ENCODE measurements at places on chromosomes 3 and 15.

GRCh38 chr3:134357261-134357913, 16.9 kb downstream of the AMOTL2 start:
- no peak for DNase-seq

DNA sequence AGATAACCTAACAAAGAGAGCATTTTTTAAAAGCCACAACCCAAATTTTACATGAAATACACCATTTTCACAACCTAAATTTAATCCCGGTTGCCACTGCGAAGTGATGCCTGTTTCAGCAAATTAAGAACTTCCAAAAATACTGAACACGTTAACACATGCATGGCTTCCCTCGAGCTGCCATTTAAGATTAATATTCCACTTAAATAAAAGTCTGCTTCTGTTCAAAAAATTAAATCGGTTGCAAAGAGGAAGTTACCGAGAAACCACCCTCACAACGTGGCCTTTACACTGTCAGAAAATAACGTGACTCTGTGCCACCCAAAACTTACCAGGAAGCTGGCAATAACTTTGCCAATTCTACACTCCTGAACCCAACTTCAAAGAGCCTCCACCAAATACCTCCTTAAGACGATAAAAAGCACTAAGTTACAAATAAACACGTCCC, 1.2 kb downstream of the TBL1XR1 start:
- DNase-seq: peak; percentile 29

DNA sequence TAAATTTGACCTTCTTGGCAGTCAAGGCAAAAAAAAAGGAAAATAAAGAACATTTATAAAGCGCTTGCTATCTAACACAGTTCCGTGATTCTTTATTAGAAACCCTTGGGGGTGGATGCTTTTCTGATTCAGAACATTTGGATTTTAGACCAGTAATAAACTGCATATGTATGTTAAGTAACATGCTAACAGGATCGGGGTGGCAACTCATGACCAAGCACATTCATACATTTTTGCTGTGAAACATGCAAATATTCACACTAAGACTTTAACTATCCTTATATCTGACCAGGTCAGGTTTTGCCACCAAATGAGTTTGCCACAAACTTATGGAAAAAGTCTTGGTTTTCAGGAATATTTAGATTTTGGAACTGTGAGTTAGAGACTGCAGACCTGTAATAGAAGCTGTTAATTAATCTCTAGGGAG, 30.4 kb upstream of the KLF13 start:
- no peak for DNase-seq

DNA sequence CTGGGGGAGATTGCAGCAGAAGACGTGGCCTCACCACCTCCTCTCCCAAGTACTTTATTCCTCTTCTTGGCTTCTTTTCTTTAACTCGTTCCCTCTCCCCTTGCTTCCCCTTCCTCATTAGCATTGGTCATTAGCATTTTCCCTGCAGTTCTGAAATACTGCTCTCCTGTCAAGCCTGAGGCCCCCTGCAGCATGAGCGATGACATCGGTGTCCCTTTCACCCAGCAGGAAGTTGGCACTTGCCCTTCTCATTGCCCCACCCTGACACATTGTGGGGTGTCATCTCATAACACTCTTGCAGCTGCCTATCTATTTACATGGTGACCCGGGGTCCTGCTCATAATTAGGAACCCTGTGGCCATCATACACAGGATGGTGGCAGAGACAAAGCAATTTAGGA, 167.1 kb downstream of the ARRDC4 start:
- no peak for DNase-seq

DNA sequence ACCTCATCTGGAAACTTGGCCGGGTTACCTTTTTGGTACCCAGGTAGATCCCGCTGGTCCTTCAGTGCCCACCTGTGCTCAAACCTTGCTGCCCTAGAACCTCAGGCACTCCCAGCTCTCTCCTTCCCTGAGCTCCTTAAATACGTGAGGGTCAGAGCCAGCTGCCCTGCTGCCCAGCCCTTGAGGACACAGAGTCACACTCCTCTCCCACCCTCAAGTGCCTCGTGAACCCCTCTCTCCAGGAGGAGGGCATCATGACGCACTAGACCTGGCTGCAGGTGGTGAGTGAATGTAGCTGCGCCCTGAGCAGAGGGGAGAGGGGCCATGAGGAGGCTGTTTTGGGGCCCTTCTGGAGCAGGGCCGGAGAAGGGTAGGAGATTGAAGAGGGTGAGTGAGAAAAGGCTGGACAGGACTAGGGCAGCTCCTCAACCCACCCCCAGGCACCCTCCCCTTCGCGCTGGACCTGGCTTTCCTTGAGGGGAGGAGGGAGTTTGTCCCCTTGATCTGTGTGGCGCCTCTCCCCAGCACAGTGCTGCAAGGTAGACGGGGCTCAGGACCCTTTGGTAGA, 941 bp downstream of the SLC12A8 start:
- DNase-seq: peak; percentile 8

GRCh38 chr3:76724075-76724474, 315.8 kb upstream of the ROBO2 start:
- no peak for DNase-seq

DNA sequence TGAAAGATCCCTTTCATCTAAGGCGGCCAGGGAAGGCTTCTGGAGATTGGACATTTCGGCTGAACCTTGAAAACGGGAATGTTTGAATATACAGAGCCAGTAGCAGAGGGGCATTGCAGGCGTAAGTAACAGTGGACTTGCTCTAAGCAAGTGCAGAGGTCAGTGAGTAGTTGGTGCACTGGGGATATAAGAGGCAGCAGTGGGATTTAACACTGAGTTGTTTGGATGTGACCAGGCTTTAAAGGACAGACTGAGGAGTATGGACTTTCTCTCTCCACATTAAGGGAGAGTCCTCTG, 1.3 kb downstream of the ARNT2 start:
- no peak for DNase-seq

GRCh38 chr3:171741377-171741776, 68.9 kb downstream of the PLD1 start:
- no peak for DNase-seq

DNA sequence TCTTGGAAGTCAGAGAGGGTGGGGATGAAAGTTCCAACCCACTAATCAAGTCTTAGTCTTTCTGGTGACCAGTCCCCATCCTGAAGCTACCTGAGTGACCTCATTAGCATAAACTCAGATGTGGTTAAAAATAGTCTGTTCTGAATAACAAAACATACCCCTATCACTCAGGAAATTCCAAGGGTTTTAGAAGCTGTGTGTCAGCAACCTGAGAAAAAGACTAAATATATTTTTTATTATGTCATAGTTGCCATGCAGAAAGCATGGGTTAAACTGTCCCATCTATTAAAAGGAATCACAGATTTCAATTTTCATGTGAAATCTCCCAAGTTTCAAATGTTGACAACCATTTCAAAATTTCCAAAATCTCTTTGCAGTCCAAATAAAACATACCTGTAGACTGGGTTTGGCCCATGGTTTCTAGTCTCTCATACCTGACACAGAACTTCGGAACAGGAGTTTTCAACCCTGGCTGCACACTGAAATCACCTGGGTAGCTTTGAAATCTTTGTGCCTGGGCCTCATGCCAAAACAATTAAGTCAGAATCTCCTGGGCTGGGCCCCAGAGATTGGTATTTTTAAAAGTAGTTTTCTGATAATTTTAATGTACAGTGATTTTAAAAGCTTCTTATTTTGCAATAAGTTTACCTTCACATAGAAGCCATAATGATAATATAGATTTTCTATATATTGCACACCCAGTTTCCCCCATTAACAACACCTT, 476.3 kb downstream of the RBMS3 start:
- DNase-seq: peak; percentile 80

DNA sequence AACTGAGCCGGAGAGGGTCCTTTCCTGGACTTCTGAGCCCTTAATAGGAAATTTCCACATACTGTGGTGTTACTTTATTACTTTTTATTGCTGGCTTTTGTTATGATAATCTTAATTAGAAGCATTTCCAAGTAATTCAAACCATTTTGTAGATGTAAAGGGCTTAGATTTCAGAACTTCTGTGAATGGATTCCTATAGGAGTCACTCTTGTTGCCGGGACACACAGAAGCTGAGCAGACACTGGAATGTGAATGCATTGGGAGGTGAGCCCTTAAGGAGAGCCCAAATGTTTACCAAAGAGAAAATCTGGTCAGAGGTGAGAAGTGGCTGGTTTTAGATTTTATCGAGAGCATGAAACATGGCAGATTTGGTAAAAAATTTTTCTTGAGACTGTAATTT, 87.4 kb downstream of the FNDC3B start:
- no peak for DNase-seq

GRCh38 chr3:51715231-51715976, 8.5 kb downstream of the GRM2 start:
- DNase-seq: no peak

DNA sequence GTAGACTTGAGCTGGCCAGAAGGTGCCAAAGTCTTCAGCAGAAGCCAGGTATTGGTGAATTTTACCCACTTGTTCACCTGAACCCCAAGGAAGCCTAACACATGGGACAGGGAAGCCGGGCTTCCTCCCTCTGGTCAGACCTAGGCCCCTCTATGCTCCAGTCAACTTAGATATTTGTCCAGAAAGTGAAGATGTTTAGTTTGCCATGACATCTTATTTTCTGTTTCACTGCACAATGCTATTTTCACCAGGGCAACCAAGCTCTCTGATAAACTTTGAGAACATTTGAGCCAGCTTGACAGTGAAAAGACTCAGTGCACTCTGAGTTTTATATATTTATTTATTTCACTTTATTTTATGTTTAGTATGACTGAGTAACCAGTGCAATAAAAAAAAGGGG, 71.0 kb downstream of the SOX14 start:
- DNase-seq: no peak

DNA sequence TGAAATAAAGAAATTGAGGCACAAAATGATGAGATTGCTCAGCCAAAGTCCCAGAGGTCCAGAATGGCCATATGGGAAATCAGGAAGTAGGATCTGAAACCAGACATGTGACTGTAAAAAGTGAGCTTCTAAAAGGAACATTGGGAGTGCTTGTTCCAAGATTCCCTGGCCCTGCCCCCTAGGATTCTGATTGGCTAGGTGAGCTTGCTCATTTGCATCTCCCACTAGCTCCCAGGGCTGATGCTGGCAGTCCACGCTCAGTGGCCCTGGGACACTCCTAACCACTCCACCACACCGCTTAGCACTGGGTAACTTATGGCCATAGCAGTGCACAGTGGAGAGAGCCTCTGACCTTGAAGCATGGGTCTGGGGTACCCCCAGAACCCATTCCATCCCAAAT, 326.7 kb downstream of the NTRK3 start:
- DNase-seq: no peak

DNA sequence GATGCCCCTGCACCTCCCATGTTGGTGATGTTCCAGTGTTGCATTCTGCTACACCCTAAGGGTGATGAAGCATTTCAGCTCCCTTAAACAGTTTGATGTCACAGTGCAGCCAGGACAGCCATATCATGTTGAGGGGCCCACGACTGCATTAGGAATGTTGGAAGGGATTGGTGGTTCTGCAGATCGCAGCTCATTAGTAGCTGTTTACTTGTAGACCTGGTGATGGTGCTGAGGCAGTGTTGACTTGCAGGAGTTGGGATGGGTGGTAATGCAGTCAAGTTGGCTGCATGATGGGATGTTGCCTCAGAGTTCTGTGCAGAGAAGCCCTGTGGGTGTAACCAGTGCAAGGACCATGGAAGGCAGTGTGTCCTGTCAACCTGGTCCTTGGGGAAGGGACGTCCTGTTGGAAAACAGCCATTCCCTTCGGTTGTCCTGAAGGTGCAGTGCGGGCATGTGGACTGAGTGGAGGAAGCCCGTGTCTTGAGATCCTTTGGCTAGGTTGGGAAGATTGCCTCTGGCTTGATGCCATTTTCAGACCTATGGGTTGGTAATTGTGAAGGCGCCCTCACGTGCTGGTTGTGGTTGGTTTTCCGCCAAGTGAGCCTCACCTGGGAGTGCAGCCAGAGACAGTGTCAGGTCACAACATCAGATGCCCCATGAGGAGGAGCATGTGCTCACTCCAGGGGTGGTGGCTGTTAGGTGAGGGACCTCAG, 100.7 kb downstream of the SNRPN start:
- no peak for DNase-seq

GRCh38 chr15:38828031-38828532, 263.5 kb upstream of the RASGRP1 start:
- no peak for DNase-seq

DNA sequence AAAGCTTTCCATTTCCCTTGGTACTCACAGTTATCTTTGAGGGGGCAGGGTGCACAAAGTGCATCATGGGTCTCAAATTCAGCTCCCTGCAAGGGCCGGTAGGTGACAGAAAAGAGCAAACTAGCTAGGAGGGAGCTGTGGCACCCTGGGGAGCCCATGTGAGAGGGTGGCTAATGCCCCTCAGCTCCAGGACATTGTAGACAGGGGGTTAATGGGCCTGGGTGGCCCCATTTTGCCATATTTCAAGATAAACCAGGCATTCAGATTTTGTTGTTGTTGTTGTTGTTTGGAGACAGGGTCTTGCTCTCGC, 3.7 kb upstream of the SLC6A6 start:
- DNase-seq: no peak

GRCh38 chr15:74240002-74240568, 4.0 kb downstream of the CCDC33 start:
- DNase-seq: peak; percentile 99

- peak; percentile 32 for DNase-seq
These were observed 13.0 kb downstream of the NKTR start for GRCh38 chr3:42613462-42613861.

- DNase-seq: no peak
These were observed 76.2 kb upstream of the NSMCE3 start for GRCh38 chr15:29345549-29346525.

DNA sequence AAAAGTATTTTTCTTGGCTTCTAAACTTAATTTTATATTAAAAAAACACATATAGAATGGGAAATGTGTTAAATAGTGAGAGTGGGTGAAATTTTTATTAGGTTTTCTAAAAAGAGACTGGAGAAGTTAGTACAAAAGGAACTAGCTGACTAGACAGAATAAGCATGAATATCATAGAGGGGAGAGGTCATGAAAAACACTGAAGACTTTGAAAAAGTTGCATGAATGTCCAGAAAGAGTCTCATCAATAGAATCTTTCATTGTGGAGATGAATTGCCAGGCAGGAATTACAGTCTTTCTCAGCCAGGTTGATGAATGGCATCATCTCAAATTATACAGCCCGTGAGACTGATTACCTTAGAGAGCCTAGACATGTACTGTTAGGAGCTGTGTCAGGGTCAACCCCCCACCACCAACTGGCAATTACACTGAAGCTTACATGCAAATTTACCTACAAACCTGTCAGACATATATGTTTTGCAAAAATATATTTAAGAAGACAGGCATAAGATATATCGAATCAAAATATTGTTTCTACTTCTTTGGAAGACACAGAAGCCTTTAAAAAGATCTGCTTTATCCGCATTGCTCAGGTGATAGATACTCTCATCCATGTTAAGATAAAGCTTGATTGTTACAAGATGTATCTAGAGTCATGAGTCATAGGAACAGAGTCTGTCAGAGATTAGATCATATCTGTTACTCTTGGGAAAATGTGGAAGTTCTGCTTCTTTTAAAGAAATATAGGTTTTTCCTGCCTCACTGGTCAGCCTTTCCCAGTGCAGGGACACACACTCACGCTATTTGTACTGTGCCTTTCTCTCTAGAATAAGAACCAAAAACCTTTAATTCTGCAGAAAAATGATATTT, 34.8 kb upstream of the PFN2 start:
- DNase-seq: no peak

Data from MCF 10A (cell line).